Activated naive CD4-positive, alpha-beta T cell treated with anti-CD3 and anti-CD28 coated beads for 36 hours (primary cell): ENCODE measurements at places on chromosomes 3 and 15. TPM values are rescaled to one million over a fixed set of nuclear protein-coding genes. Genes with fewer than 3 reads are reported as not detected.

- no peak for DNase-seq
Observed at GRCh38 chr3:16589867-16590624, 15.2 kb downstream of the DAZL start.

DNA sequence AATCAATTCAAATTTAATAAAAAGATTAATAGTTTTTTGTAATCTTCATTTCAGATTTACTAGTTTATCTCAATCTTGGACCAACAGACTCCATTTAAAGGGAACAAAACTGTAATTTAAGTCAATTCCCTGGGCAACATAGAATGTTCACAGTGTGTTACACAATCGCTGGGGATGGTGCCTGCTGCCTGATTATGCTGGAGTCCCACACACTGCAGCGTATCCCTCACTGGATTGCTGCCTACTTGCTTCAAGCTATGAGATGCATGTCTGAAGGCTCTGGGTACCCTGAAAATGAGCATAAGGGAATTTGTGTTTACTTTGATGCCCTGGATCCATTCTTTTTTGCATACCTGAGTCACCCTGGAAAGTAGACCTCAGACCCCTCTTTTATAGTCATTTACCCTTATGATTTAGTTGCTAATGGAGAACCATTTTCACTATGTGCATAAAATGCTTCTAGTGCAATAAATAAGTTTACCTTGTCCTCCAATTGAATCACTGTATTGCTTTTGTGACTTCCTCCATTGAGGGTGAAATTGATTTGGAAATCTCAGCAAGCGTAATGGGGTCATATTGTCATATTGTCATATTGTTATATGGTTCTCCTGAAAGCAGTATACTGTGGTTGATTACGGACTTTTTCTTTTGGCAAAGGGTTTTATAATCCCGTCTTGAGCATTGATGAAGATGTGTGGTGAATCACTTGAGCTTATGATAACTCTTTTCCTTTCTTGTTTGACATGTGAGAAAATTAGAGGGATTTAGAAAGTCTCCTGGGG, 35.9 kb downstream of the ITPR1 start:
- DNase-seq, result no peak

- DNase-seq, result no peak
Observed at GRCh38 chr3:185150561-185150960, 2.3 kb downstream of the C3orf70 start.

- no peak for DNase-seq
Observed at GRCh38 chr3:193843474-193844301, 250.7 kb downstream of the OPA1 start.

GRCh38 chr3:53137835-53138446, 7.7 kb upstream of the RFT1 start:
- no peak for DNase-seq

- no peak for DNase-seq
Observed at GRCh38 chr3:115961380-115961779, 338.1 kb downstream of the GAP43 start.

- DNase-seq, result no peak
Observed at GRCh38 chr3:52286777-52287110, 884 bp upstream of the GLYCTK start.

- no peak for DNase-seq
Observed at GRCh38 chr3:61704807-61705206, 143.4 kb downstream of the PTPRG start.

Gene ZXDC
- 23.9 TPM for total RNA-seq

Gene GRAMD1C
- total RNA-seq, result 1.3 TPM

Gene RTP1
- not detected for total RNA-seq

Gene SNRK
- total RNA-seq, result 21.1 TPM

Gene RSL24D1
- total RNA-seq, result 201 TPM
